Skeletal muscle cell (primary cell): ENCODE measurements at places on chromosomes 2 and 18.

- DNase-seq: peak; percentile 85
These were observed 20.0 kb upstream of the CAVIN2 start for GRCh38 chr2:191866675-191867506.

DNA sequence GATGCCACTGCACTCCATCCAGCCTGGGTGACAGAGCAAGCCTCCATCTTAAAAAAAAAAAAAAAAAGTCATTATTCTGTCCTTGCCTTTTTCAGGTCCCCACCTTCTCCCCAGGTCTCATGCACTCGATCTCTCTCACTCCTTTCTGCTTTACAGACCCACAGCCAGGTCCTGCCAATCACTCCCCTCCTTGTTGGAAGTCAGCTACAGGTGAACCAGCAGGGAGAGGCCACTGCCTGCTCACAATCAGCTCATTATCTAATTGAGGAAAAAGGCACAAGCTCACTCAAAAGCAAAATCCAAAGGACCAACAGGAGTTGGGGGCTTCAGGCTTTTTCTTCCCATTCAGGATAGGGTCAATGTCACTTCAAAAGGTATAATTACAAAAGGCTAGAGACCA is 2.0 kb downstream of the WDFY1 start:
- no peak for DNase-seq

GRCh38 chr18:52216666-52217065 is 123.3 kb upstream of the DCC start:
- DNase-seq: no peak

DNA sequence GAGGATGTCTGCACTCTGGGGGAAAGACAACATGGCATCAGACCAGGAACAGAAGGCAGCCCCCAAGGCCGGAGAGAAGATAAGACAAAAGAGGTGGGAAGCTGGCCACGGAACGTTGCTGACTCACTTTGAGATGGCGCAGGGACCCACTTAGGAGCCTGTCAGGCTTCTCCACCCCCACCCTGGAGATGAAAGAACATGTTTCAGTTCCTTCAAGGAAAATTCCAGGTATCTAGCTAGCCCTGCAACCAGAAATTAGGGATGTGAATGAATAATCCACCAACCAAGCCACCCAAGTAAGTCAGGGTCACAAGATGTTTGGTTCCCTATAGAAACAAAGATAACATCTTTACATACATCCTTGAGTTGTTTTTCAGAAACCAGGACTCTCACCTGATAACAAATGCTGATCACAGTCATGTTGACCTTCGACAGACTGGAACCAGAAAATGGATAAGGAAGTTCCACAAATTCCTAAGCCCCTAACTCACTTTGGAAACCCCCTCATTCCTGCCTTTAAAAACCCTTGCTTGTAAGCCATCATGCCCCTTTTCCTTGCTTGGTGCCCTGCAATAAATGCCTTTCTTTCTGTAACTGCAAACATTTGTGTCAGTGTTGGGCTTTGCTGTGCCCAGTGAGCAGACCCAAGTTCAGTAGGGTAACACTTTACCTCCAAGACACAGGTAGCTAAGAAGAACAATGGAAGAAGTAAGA is 31.9 kb downstream of the PSTPIP2 start:
- no peak for DNase-seq

DNA sequence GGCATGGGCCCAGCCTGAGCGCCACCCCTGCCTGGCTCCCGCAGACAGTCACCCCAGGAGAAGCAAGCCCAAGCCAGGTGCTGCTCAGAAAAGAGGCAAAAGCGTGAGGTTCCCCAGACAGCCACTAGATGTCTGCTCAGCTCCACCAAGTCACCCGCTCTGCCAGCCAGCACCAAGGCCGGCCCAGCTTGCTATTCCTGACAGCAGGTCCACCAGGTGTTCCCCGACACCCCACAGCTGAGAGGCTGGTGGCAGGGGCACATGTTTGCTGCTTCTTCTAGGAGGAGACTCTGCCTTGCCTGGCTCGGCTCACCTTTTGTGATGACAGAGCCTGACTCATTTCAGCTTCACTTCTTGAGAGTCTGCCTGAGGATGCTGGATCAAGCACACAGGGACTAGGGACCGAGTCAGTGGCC is 206.7 kb downstream of the MGAT5 start:
- DNase-seq: peak; percentile 13

GRCh38 chr18:12264864-12265263 is 10.7 kb downstream of the CIDEA start:
- no peak for DNase-seq

- peak; percentile 67 for DNase-seq
These were observed 1.6 kb upstream of the MYL12A start for GRCh38 chr18:3245853-3246634.

DNA sequence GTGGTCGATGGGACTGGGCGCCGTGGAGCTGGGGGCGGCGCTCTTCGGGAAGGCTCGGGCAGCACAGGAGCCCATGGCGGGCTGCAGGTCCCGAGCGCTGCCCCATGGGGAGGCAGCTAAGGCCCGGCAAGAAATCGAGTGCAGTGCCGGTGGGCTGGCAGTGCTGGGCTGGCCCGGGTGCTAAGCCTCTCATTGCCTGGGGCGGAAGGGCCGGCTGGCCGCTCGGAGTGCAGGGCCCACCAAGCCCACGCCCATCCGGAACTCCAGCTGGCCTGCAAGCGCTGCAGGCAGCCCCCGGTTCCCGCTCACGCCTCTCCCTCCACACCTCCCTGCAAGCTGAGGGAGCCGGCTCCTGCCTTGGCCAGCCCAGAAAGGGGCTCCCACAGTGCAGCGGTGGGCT is 748.4 kb upstream of the NRXN1 start:
- no peak for DNase-seq

DNA sequence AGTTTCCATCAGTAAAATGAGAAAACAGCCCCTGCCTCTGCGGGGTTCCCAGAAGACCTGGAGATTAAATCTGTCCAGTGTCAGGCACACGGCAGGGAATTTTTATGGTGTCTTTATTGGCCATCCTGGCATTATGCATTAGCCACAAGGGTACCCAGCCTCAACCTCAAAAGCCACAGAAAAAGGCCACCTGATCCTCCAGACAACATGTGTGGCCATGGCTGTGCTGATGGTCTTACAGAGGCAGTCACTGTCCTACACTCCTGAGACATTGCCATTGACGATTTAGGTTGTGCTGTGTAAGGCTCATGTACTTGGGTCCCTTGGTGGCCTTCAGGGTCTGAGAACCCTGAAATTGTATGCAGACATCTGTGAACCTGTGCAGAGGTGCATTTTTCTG is 115.6 kb downstream of the SMAD7 start:
- DNase-seq: no peak

DNA sequence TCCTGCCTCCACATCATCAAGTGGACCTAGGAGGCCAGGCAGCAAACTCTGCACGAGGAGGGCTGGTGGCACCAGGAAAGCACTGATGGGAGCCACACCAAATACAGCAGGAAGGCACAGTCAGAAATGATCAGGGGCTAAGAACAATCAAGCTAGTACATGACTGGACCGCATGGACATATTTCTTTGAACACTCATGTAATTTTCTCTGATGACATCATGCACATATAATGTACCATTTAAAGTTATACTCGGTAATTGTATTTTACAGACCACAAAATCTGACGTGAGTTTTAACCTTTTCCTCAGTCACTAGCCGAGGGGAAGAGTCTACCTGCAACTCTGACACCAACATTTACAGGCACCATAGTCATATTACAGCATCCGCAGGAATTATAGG is 76.7 kb downstream of the XDH start:
- DNase-seq: no peak

- DNase-seq: no peak
These were observed 89.2 kb upstream of the MSH2 start for GRCh38 chr2:47313728-47314127.

GRCh38 chr2:196900843-196901242 is 25.7 kb downstream of the PGAP1 start:
- DNase-seq: no peak

DNA sequence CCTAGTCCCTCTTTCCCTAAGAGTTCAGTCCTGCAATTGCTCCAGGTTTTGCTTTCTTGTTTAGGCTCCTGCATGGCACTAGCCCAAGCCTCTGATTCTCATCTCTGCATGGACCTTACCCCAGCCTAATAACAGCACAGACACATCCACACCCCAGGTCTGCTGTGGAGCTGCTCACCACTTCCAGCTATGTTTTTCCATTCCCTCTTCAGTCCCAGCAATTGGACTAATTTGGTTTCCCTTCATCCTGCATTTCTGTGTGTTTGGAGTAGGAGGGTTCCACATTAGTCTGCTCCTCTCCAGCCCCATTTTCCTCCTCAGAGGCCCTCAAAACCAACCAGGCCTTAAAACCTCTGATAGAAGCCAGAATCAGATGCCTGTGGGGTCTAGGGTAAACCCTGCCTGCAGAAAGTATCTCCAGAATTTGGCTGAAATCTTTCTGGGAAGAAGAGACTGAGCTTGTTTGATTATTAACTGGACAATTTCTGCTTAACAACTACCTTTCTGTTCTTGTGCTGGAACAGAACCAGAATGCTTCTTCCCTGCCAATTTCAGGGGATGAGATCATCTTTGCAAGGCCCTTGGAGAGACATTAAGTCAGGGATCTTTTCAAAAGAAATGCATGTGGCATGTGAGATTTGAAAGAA is 95.9 kb downstream of the GFPT1 start:
- peak; percentile 70 for DNase-seq

DNA sequence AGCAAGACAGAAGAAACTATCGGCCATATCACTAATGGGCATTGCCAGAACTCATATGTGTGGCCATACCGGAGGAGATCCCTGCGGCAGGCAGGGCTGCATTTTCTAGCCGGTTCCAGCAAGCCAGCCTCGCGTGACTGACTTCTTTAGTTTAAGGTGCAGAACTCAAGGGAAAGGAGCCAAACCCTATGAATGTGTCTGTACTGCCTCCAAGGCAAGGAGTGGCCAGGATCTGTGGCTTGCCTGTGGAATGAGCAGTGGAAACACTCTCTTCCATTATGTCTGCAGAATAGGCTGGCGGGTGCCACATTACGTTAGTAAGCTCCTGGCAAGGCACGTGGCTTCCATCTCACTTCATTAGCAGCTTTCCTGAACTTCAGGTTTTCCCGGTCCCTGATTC is 137.6 kb downstream of the ATL2 start:
- DNase-seq: no peak

GRCh38 chr2:149422991-149423338 is 92.6 kb downstream of the LYPD6 start:
- no peak for DNase-seq

- DNase-seq: no peak
These were observed 356.4 kb upstream of the ACVR2A start for GRCh38 chr2:147488472-147488871.

DNA sequence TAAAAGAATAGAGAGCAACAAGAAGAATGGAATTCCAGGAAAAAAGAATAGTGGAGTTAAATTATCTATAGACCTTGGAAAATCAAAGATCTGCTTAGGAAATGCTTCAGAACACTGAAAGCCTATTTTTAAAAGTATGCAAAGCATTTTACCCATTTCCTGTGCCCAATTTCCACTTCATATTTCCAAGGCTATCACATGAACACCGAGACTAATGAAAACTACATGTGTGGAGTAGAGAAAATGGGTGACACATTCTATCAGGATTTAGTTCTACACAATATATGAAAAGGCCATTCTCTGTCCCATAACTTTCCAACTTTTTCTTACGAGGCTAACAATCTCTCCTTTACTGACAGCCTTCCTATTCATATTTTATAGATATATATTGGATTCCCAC is 279.4 kb downstream of the CCDC178 start:
- no peak for DNase-seq

GRCh38 chr2:222479859-222480258 is 55.5 kb downstream of the SGPP2 start:
- no peak for DNase-seq

DNA sequence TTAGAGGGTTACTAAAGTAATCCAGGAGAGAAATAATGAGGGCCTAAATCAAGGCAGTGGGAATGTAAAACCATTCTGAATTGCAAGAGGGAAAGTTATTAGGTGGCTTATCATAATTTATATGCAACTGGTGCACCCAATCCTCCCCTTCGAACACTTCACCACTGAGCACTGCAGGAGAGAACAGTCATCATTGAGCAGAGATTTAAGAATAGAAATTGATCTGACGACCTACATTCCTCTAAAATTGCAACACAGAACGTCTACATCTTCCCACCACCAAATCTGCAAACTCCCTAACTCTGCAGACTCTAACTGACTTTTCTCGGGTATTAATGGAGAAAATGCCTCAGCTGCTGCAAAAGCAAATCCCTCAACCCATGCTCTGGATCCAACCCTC is 138.5 kb upstream of the CDH20 start:
- no peak for DNase-seq

- no peak for DNase-seq
These were observed 69.2 kb downstream of the CD28 start for GRCh38 chr2:203775684-203776083.

DNA sequence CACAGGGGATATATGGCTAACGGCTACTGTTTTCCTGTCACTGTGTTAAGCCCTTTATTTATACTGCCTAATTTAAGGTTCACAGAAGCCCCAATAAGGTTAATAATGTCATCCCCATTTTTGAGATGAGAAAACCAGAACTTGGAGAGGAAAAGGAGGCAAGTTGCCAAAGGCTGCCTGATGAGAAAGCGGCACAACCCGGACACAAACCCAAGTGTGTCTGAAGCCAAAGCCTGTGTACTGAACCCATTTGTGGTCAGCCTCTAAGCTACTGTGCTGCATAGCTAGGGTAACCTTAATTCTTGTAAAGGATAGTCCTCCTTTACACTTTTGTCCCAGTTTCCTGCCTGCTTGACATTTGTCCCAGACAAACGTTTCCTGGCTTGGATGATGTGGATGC is 954.7 kb upstream of the FANCL start:
- no peak for DNase-seq

DNA sequence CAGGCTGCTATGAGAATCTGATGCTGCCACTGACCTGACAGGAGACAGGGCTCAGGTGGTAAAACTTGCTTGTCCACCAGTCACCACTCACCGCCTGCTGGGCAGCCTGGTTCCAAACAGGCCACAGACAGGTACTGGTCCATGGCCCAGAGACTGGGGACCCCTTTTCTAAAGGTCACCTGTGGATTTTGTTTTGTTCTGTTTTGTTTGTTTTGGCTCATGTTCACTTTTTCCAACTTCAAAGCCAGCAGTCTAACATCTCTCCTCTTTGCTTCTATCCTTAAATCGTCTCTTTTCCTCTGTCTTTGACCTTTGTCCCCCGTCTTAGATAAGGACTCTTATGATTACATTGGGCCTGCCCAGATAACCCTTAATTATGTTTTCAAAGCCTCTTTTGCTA is 3.3 kb upstream of the CERKL start:
- DNase-seq: no peak

GRCh38 chr2:73832930-73833329 is 4.2 kb downstream of the STAMBP start:
- DNase-seq: no peak

GRCh38 chr2:100317634-100318033 is 4.7 kb downstream of the LONRF2 start:
- no peak for DNase-seq
